ENCODE measurements at places on chromosomes 12 and 14.
A peak's percentile ranks its signal among the peaks of the same experiment; 100 is the strongest.

GRCh38 chr12:53213348-53213747, 6.3 kb upstream of the ITGB7 start:
- peak; percentile 84 for DNase-seq

DNA sequence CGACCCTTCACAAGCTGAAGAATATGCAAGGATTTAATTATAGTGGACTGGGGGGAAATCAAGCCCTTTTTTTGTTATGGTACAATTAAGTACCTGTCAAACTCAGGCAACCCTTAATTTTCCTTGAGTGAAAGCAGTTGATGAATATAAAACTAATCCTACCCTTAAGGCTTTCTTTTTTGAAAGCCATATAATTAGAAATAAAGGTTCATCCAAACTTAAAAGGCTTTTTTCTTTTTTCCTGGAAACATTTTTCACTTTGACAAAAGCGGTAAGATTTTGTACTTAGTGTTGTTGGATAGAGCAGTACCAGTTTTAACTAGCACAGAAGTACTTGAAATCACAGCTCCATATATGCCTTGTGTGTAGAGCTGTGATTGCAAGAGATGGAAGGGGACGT, 91.9 kb upstream of the MANSC4 start:
- DNase-seq, result no peak

DNA sequence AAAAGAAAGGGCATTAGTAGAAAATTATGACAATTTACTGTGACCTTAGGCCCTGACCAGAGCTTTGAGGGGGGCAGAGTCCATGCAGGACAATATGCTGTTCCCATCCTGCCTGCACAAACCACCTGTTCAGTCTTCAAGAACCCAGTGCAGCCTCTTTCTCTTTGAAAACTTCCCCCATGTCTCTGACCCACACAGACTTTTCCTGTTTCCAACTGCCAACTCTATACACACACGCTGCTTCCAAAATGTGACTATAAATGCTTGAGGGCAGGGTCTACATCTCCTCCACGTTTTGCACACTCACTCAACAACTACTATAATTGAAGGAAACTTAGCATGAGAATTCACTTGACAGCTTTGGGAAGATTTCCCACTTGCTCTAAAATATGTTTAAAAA, 36.6 kb upstream of the SYCP3 start:
- no peak for DNase-seq

- DNase-seq, result peak; percentile 51
Measured at GRCh38 chr12:120078868-120079267, 37.7 kb downstream of the RAB35 start.

GRCh38 chr12:101666052-101666728, 31.2 kb upstream of the CHPT1 start:
- no peak for DNase-seq

- DNase-seq, result no peak
Measured at GRCh38 chr12:82757059-82757458, 70.4 kb downstream of the TMTC2 start.

DNA sequence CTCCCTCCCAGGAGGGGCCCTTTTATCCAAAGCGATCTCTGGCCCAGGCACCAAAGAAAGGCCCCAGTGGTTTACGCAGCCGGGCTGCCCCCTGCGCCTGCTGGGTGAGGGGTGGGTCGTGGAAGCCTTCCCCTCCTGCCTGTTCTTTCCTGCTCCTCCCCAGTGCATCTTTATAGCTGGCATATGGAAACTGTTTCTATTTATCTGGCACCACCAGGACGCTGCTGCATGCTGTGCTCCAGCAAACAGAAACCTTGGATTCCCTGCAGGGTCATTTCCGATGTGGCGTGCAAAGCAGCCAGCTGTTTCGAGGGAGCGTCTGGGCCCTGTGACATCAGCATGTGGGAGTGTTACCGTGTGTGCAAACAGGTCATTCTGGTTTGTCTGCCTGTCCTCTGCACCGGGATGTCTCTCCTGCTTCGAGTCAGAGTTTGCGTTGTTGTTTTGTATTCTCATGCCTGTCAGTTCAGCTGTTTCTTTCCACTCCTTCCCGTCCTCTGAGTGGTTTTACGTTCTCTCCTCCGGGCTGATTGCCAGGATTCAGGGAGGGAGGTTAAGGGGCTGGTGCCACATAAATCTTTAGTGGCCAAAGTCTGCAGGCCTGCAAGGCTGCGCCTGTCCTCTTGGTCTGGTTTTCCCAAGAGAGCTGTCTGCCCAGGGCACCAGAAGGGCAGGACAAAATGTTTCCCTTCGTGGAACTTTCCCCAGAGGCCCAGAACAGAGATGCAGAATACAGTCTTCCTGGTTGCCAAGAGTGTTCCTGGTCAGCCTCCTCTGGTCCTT, 24.6 kb downstream of the TPCN1 start:
- DNase-seq, result no peak

GRCh38 chr12:85004204-85004603, 31.9 kb downstream of the TSPAN19 start:
- no peak for DNase-seq

- no peak for DNase-seq
Measured at GRCh38 chr12:130483616-130484180, 146.0 kb downstream of the PIWIL1 start.

- no peak for DNase-seq
Measured at GRCh38 chr14:31529053-31529452, 32.2 kb upstream of the NUBPL start.

- no peak for DNase-seq
Measured at GRCh38 chr12:42968426-42968825, 378.9 kb upstream of the PRICKLE1 start.

GRCh38 chr12:128797119-128798118, 26.3 kb downstream of the SLC15A4 start:
- peak; percentile 68 for DNase-seq

DNA sequence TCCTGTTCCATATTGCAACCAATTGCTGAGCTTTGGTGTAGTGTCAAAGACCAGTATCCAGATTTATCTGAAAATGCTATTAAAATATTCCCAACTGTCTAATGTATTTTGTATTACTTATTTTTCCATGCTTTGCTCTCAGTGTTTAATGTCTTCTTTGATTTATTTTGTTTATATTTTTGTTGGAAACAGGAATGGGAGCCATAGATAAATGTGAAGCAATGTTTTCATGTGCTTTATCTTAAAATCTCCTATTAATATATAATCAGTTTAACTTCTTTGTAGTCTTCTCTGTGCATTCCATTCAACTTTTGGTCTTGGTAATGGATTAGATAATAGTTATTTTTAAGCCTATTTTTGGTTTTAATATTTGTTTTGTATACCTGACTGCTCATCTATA, 8.8 kb downstream of the RAP1B start:
- DNase-seq, result no peak

DNA sequence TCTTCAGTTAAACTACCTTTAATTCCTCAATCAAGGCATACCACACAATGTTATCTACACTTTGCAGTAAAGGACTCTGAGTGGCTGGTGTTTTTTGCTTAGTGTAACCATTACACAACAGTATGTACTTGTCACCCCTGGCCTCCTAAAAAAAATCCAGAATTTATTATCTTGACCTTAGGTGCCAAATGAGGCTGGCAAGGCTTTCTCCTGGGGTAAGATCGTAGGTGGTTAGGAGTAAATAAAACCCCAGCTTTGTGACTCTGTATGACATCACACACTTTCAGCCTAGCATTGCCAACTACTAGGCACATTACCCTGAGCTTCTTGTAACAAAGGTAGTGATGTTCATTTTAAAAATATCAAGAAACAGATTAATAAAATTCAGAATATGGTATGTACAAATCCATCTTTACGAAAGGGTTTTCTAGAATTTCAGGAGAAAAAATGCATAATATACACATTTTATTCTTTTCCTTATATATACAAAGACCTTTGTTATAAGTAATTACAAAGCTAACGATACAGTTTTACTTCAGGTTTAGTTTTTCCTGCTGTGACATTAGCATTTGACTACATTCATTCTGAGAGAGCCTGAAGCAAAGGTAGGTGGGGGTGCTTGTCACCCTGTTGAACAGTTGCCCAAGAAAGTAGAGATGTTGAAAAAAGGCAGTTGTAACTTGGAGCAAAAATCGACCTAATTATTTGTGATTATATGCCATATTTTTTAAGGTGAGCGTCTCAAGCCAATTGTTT, 13.5 kb downstream of the TCL1A start:
- no peak for DNase-seq

- DNase-seq, result no peak
Measured at GRCh38 chr14:65860956-65861611, 448.6 kb downstream of the FUT8 start.

DNA sequence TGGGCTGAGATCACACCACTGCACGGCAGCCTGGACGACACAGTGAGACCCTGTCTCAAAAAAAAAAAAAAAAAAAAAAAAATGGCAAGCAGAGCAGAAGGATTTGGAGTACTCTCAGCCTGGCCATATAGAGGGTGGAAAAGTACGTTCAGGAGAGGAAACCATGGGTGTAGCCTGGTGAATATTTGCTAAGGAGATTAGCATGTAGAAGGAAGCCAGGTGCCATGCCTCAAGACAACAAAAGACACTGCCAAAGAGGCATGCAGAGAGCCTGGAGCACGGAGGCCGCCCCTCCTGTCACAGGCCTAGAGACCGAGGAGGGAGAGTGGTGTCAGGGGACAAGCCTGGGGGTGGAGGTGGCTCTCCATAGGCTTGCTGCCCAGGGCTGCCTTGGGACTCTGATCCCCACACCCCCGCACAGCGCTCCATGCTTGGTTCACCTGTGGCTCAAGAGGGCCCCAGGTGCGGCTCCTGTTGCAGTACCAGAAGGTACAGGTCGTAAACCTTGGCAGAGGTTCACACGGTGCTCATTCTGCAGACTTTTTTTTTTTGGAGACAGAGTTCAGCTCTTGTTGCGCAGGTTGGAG, 27.9 kb upstream of the DEGS2 start:
- DNase-seq, result no peak
